ENCODE measurements at places on chromosomes 13 and 19.

DNA sequence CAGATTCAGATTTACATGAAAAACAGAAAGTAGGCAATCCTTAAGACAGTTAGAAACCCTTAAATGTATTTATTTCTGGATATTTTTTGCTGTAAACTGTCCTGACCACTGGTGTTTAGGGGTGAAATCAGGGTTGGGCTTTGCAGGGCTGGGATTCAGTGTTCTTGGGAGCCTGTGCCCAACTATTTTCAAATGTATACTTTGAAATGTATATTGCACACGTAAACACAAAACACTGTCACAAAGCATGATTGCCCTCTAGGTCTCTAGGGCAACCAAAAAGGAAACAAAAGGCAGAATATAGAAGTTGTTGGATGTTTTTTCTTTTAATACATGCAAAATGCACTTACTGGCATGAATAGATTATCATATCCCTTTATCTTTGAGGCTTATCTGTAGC is 1185.4 kb downstream of the DIAPH3 start:
- no peak for DNase-seq

GRCh38 chr19:45323671-45324081 is 1.0 kb upstream of the CKM start:
- DNase-seq: no peak

DNA sequence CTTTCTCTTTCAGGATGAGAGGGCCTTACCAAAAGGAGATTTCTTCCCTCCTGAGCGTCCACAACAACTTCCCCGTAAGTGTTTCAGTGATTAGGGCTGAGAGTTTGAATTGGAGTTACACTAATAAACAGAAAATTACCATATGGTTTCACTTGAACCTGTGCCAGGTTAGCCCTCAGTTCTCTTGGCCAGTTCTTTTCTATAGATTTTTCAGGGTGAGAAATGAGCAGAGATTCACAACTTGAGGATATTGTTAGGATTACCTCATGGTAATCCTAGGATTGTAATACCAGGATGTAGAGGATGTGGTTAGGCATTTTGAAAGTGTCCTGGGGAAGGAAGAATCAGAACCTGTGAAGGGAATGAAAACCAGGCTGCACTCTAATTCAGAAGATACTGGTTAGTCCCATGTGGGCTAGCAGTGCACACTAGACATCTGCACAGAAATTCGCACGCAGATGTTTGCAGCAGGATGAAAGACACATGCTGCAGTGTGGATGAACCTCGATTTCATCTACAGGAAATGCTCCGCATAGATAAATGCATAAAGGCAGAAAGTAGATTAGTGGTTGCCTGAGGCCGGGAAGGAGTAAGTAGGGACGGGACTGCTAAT is 24.1 kb downstream of the HNRNPM start:
- DNase-seq: no peak

GRCh38 chr13:33169273-33169980 is 116.1 kb downstream of the STARD13 start:
- DNase-seq: no peak

GRCh38 chr13:51728275-51728673 is 75.7 kb downstream of the DHRS12 start:
- DNase-seq: no peak

DNA sequence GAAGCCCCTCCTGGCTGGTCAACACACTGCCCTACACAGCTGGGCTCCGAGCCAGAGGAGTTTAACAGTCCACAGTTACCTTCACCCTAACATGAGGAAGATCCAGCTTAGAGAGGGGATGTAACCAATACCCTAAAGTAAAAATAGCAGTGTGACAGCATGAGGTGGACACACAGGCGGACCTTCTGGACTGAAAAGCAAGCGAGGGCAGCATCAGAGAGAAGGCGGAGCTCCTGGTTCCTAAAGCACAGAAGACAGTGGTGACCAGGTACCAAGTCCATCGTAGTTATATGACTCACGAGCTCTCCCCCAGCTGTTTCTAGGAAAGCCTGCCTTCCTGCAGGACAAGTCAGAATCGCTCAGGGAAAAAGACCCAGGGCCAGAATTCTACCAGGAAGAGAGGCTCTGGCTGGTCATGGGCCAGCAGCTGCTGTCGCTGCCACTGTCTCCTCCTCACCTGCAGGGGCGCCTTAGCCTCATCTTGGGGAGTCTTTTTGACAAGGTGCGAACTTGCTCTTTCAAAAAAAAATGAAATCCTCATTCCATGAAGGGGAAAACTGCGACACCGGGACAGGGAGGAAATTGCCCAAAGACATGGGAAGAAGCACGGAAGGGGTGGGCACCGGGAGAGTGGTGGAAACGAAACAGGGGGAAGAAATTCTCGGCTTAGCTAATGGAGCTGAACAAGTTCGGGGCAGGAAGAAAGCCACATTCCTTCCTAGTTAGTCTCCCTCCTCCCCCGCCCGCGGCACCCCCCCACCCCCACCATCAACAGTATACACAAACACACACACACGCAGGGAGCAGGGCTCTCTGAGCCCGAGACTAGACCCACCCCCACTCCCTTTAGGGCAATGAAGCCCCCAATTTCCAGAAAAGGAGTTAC is 1.7 kb downstream of the ELL start:
- DNase-seq: no peak

GRCh38 chr13:59343993-59344822 is 819.5 kb downstream of the DIAPH3 start:
- no peak for DNase-seq

GRCh38 chr13:81760316-81760715 is 1419.4 kb upstream of the SPRY2 start:
- DNase-seq: no peak

DNA sequence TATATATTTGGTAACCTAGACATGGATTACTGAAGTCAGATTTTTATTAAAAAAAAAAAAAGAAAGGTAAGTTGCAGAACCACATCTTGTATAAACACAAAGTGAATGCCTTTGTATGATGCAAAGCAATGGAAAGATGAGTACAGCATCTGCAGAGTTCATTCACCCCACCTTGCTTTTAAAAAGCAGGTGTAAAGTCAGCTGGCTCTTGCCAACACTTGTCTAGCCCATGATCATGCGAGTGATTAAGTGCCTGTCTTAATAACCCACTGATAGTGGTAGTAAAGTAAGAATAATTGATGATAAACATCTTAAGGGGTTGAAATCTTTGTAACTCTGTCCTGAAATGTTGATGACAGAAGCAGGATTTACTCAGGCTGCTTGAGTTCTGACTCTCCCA is 710.4 kb downstream of the EFNB2 start:
- no peak for DNase-seq

DNA sequence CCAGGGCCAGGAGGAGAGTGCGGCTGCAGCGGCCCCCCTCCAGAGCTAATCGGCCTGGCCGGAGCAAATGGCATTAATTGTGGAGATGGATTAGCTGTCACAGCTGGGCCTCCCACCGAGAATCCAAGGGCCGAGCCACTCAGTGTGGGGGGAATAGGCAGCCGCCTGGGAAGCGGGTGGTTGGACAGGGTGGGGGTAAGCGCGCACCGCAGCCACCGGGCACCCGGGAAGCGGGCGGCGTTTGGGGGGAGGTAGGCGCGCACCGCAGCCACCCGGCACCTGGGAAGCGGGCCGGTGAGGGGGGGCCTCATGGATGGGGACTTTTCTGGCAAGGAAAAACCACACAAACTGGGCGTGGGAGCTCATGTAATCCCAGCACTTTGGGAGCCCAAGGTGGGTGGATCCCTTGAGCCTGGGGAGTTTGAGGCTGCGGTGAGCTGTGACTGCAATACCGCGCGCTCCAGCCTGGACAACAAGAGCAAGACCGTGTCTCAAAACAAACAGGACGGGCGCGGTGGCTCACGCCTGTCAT is 9.7 kb downstream of the R3HDM4 start:
- DNase-seq: no peak

DNA sequence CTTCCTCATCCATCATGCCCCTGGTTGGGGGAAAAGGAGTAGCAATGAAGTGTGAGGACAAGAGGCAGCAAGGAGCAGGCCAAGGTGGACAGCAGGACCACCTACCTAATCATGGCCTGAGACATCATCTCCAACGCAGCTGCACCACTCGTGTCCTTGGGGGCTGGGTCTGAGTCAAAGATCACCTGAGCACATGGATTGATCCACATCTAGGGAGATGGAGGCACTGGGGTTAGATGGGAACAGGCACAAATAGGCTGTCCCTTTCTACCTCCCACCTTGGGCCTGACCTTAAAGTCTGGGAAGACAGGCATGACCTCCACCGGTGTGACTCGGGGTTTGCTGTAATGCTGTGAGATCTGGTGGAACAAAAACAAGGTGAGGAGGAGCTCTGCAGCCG is 2.2 kb downstream of the PAF1 start:
- DNase-seq: no peak

GRCh38 chr13:83995930-83996329 is 113.7 kb upstream of the SLITRK1 start:
- DNase-seq: no peak

DNA sequence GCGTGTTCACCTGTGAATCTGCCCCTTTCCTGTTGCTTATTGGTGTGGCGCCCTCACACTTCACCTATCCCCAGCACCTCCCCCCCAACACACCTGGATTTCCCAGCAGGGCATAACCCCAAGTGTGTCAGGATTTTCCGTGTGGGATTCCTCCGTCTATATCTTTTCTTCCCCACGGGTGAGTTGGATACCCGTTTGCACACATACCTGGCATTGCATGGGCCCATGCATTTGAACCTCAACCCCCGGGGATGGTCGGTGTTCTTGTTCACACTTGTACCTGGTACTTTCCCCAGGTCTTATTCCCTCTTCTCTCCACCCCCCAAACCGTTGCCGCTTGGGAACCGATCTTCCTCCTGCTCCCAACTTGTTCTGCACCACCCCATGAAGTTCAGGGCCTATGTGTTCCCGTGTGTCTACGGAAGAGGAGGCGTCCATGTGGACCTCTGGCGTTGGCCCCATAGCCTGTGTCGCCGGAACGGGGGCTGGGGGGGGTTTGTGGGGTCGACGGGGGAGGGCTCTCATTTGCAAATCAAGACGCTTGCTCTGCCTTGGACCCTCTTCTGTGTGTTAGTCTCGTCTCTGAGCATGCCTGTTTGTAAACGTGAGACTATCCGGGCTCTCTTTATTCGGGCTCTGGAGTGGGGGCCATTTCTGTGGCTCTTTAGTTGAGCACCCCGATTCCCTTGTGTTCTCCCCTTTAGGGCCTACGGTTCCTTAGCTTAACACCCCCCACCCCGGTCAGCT is 1.7 kb downstream of the PRR12 start:
- DNase-seq: no peak

- DNase-seq: peak; percentile 36
These were observed 18.7 kb downstream of the GPR180 start for GRCh38 chr13:94620286-94620896.

Measured in NCI-H1930 (cell line).